Right atrium auricular region (tissue), 2 donors: ENCODE measurements at places on chromosomes 7 and 10. TPM values are rescaled to one million over a fixed set of nuclear protein-coding genes. Genes with fewer than 3 reads are reported as not detected.

GRCh38 chr7:95723583-95724180 is 48.7 kb upstream of the DYNC1I1 start:
- no peaks in the 10 kb centered on the region for H3K27me3 ChIP-seq
- no peak overlapping the region for H3K4me3 ChIP-seq
- H3K27ac ChIP-seq: no peak overlapping the region

- H3K36me3 ChIP-seq: no peaks in the 10 kb centered on the region
- no peak overlapping the region for H3K4me3 ChIP-seq
- H3K27ac ChIP-seq: no peak overlapping the region
- no peak for DNase-seq
- H3K4me1 ChIP-seq: no peaks in the 10 kb centered on the region
Measured at GRCh38 chr10:130871406-130871805, 440.1 kb downstream of the TCERG1L start.

- no peaks in the 10 kb centered on the region for H3K27me3 ChIP-seq
- no peak overlapping the region for H3K4me3 ChIP-seq
- no peak overlapping the region for H3K27ac ChIP-seq
- DNase-seq: no peak
- no peaks in the 10 kb centered on the region for H3K4me1 ChIP-seq
Measured at GRCh38 chr10:131553121-131553520, 241.6 kb upstream of the TCERG1L start.

- H3K4me1 ChIP-seq: no peaks in the 10 kb centered on the region
- no peak for DNase-seq
- no peak overlapping the region for H3K27ac ChIP-seq
- no peak overlapping the region for H3K4me3 ChIP-seq
Measured at GRCh38 chr7:124652237-124652636, 113.4 kb downstream of the GPR37 start.

Gene KLF14
- total RNA-seq: 0.35 TPM

GRCh38 chr10:86878983-86879713 is 78.3 kb downstream of the MMRN2 start:
- H3K27me3 ChIP-seq: no peaks in the 10 kb centered on the region
- peaks cover 6% of the 10 kb centered on the region for H3K36me3 ChIP-seq
- H3K27ac ChIP-seq: no peak overlapping the region
- no peak for DNase-seq
